ENCODE measurements at places on chromosomes 6 and 20. TPM values are rescaled to one million over a fixed set of nuclear protein-coding genes. Genes with fewer than 3 reads are reported as not detected.

Gene GFOD1
- total RNA-seq = 15.9 TPM

Gene SCAND1
- total RNA-seq = 70.0 TPM

Gene BFSP1
- 2.1 TPM for total RNA-seq

Gene TMEM181
- 20.4 TPM for total RNA-seq

Gene NRM
- 5.9 TPM for total RNA-seq

Gene OR2B6
- not detected for total RNA-seq

Gene HLA-DOB
- total RNA-seq = 1.7 TPM

Gene TRIM31
- 0.29 TPM for total RNA-seq

Gene UQCC2
- 20.4 TPM for total RNA-seq

Gene NOX3
- total RNA-seq = not detected

Gene CCN6
- 1.1 TPM for total RNA-seq

Gene RNF39
- total RNA-seq = 111 TPM

Gene TPBG
- total RNA-seq = 31.2 TPM

Gene RGS17
- total RNA-seq = 0.08 TPM

Gene MEI4
- not detected for total RNA-seq

Gene TP53TG5
- not detected for total RNA-seq

Gene MAS1
- total RNA-seq = not detected

Gene BPIFB1
- not detected for total RNA-seq

Gene EBF4
- 5.0 TPM for total RNA-seq

Gene FILIP1
- 0.72 TPM for total RNA-seq
